Muscle of arm (tissue), 14 donors: ENCODE measurements at places on chromosomes 7 and 10.
A peak's percentile ranks its signal among the peaks of the same experiment; 100 is the strongest.

GRCh38 chr10:127920306-127921074 lies 13.6 kb downstream of the PTPRE start:
- DNase-seq: no peak

DNA sequence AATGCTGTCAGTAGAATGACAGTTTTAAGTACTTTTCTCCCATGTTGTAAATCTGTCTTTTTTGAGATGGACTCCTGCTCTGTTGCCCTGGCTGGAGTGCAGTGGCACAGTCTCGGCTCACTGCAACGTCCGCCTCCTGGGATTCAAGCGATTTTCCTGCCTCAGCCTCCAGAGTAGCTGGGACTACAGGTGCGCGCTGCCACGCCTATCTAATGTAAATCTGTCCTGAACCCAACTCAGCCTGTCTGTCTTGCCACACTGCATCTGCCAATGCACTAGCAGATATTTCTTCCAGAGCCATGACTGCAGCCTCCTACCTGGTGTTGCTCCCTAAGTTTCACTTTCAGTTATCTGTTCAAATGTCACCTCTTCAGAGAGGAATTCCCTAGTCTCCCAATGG lies 264.1 kb downstream of the PHF14 start:
- no peak for DNase-seq

- no peak for DNase-seq
Observed at GRCh38 chr10:129765664-129766550, 198.2 kb downstream of the EBF3 start.

DNA sequence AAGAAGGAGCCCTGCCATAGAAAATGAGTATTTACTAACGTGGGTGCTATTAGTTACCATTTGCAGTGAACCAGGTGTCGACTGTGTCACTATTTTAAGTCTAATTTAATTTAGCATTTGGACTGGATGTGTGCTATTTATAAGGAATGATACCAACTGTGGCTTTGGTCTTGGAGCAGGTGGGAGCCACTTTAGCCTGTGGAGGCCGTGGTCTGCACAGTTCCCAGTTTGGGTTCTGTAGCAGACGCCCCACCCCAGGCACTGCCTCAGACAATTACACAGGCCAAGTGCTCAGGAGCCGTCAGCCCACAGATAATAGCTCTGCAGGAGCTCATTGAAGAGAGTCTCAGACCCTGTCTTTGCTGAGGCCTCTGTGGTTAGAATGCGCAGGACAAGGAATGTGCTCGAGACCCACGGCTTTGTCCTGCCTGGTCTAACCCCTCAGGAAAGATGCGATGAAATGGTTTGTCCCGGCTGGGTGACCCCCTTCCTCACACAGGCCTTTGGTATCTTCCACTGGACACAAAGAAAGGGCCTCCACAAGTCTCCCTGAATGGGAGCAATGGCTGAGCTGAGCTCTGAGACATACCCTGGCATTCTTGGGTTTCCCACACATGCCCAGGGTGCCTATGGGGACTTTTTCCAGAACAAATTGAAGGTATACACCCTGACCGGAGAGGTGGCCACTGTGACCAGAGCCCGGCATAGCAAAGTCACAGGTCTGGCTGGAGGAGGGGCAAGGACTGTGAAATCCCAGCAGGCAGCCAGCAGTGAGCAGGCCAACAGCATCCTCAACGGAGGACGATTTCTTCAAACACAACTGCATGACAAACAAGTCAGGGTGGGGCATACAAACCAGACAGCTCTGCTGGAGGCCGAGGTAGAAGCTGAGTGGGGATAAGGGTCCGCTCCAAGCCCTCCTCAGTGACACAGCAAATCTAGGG lies 251.2 kb downstream of the ARHGAP12 start:
- no peak for DNase-seq

GRCh38 chr7:157676001-157676400 lies 339.2 kb downstream of the DNAJB6 start:
- no peak for DNase-seq

GRCh38 chr10:93088466-93088865 lies 14.8 kb downstream of the CYP26A1 start:
- no peak for DNase-seq

DNA sequence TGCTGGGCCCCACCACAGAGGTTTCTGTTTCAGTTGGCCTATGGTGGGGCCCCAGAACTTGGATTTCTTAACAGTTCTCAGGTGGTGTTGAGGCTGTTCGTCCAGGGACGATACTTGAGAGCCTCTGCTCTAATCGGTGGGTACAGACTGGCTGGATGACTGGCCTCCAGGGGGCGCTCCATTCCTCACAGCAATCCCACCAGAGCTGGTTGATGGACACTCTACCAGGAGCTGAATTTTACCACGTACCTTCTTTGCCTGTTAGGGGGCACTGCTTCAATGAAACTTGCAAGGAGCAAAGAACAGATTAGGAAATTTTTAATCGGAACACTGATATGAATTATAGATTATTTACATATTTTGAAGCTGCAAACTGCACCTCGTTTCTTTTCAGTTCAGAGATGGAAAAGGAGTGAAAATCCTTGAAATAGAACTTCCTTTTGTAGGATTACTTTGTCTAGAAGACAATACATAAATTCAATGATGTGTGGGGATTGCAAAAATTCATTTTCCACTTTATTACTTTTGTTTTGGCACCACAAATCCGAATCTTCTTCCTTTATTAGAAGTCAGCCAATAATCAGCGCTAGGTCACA lies 44.8 kb downstream of the KBTBD2 start:
- peak; percentile 66 for DNase-seq

GRCh38 chr10:110149259-110149658 lies 58.1 kb upstream of the MXI1 start:
- no peak for DNase-seq

DNA sequence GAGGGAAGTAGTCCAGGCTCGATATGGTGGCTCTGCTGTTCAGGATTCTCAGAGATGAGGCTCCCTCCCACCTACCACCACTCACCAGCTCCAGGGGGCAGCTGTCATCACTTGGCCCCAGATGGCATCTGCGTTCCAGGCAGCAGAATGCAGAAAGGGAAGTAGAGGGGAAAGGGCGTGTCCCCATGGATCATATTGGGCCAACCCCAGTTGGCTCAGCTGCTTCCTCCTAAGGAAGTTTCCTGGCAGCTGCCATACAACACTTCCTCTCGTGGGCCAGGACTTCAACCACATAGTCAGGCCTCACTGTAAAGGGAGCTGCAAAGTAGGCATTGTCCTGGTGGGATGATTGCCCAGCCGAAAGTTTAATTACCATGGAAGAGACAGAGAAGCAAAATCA lies 1.6 kb upstream of the TEX36 start:
- no peak for DNase-seq

DNA sequence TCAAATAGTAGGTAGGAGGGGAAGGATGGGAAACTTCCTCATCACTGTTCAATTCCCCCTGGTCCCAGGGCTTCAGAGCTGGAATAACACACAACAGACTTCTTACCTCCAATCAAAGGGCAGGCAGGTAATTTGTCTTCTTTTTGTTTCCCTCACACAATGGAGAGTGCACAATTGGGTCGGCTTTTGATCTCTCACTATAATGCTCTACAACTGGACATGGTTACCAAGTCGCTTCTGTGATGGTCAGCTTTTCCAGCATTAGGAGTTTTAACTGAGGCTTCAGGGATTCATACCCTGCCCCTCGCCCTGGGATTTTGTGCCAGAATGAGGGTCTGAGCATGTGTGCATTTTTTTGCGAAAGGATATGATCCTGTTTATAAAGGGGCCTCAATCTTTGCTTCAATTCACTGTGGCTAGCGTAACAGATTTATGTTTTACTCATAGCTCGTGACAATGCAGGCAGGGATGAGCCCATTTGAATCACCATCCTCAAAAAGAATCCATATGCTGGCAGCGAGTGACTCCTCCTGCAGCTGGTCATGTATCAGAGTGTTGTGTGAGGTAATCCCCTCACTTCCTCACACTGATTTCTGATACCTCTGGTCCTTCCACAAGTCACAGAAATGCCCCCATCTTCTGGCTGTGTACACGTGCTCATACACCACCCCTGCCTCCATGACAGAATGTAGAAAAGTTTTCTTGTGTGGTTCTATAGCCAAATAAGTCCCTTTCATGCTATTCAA lies 189.6 kb downstream of the CTTNBP2 start:
- no peak for DNase-seq

DNA sequence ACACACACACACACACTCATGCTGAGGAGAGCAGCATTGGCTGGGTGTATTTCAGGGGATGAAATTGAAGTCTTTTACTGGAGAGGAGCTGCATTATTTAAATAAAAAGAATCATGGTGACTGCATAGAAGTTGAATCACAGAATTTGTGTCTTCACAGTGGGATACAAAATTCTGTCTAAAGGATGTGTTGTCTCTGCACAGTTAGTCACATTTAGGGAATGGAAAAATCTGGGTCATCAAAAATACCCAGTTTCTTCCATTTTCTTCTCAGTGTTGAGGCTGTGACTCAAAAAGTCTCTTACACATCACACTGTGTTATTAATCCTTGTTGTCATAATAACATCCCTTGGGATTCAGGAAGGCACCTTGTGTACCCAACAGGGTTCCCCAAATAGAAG lies 10.9 kb downstream of the PAPSS2 start:
- no peak for DNase-seq

- DNase-seq: no peak
Observed at GRCh38 chr10:46518028-46518725, 38.3 kb downstream of the GPRIN2 start.

DNA sequence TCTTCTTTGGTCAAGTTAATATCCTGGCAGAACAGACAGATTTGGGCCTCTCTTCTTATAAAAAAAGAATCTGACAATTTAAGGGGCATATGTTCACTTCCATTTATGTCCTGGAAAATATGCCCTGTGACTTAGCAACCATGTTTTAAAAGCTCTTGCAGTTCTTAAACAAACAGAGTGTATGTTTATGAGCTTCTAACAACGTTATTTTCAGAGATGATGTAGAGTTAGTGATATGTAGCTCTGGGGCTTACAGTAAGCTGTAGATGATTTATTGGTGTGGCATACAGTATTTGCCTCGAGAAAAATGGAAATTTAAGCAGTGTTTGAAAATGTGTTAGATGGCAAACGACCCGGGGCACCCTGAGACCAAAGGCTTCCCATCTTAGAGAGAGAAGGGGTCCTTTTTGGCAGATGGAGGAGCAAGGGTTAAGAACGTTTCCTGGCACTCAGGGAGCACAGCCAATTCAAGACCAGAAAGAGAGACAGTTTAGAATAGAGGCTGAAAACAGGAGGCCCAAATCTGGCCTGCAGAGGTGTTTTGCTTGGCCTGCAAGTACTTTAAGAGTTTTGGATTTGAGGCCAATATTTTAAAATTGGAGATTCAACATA lies 397.5 kb downstream of the KCNMA1 start:
- DNase-seq: no peak

GRCh38 chr10:102420714-102421506 lies at the start of gene FBXL15:
Gene FBXL15 (plus strand): TSS chr10:102420836. CDS start chr10:102421130, 294 bp downstream.
- DNase-seq: peak; percentile 98

DNA sequence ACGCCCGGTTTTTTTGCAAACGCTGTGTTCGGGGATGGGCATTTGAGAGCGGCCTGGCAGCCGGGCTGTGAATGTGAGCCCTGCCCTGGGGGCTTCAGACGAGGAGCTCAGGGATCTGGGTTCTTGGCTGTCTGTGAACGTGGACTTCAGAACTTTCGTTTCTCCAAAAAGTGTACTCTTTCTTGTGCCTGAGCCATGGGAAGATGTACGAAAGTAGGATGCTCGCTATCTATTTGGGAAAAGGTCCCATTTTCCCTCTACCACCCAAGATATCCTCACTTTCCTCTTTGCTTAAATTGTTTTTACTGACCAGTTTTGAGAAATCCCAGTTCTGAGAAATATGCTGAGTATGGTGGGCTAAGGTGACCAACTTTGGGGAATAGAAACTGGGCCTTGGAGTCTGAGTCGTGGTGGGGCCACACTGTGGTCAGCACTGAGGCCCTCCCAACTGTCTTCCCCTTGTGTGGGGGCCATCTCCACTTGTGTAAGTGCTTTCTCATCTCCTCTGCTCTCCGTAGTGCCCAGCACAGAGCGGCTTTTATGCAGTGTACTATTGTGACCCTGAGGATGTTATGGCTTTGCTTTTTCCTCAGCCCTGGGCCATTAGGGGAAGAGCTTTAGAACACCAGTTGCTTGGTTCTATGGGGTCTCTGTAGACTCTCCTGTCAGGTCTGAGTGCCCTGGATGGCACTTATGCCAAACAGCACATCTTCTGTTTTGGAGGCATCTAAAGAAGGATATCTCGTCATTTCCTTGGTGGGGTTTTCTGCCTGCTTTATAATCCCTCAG lies 918 bp downstream of the DBNL start:
- DNase-seq: no peak

- DNase-seq: no peak
Observed at GRCh38 chr7:49187543-49188268, 263.4 kb downstream of the CDC14C start.

- no peak for DNase-seq
Observed at GRCh38 chr7:18407385-18407784, 88.2 kb upstream of the HDAC9 start.
